ENCODE measurements at places on chromosomes 6 and 20.

- DNase-seq = no peak
Observed at GRCh38 chr20:61113731-61114130, 138.3 kb upstream of the CDH4 start.

DNA sequence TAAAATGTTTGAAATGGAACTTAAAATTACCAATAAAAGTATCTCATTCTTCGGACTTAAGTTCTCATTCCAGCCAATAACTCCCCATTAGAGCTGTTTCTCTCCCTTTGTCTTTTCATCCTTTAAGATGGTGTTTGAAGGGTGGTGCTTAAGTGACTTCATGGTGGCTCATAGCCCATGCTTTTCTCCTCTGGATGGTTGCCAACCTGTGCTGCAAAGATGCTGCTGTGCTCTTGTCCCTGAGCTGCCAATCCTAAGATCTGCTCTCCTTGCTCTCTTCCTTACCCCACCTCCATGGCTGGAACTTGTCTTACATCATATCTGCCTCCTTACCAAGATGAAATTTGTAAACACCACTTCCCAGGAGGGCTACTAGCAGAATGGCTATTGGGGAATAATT, 31.6 kb upstream of the PNRC1 start:
- no peak for DNase-seq

GRCh38 chr6:157585274-157586087, 204.5 kb downstream of the ZDHHC14 start:
- no peak for DNase-seq

DNA sequence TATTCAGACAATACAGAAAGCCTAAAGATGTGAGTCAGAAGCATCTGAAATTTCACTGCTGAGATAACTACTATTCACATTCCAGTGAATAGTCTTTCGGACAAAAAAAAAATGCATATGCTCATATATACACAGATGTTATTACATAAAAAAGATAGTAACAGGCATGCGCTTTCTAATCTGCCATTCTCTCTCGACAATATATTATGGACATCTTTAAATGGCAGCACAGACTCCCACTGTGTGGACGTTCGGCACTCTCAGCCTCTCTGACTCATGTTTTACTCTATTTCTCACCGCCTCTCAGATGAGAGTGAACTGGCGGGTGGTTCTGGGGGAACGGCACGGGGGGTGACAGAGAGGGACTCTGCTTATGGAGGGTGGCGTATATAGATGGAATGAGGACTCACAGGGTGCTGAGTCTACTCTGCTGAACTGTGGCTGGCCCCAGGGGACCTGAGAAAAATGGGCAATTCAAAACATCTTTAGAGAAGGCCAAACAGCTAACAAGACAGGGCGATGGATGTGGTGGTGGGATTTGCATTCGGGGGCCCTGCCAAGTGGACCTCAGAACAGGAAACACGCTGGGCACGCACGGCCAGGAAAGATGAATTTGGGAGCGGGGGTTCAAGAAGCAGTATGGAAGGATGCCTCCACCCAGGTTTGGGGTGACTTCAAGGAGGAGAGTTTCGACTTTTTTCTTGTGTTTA, 68.9 kb downstream of the MDGA1 start:
- no peak for DNase-seq

- no peak for DNase-seq
Observed at GRCh38 chr20:433300-433975, 25.3 kb downstream of the RBCK1 start.

DNA sequence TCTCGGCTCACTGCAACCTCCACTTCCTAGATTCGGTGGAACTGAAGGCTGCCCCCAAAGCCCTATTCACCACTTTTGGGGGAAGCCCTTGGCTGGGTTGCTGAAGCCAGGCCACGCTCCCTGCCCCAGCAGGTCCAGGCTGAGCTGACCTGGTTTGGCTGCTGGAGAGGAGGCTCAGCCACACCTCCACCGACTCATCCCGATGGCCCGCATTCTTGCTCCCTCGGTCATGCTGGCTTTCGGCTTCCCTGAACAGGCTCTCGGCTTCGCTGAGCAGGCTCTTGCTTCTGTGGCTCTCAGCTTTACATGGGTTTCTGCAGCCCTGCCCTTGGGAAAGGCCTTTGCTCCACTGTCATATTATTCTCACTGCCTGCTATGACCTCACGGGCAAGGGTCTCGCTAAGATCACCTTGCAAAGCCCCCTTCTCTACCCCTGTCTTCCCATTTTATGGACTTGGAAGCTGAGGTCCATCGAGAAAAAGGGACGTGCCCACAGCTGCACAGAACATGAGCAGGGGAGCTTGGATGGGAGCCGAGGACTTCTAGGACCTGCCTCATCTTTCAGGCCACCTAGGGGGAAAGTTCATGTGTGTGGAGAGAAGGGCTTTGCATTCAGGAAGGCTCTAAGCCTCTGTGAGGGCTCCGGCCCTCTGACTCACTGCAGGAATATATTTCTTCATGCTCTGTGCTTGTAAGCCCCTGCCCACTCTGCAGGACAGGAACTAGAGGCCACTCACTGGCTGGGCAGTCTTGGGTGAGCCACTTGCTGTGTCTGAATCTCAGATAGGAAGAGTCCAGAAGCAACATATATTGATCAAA, 15.6 kb downstream of the ARHGAP40 start:
- DNase-seq = no peak

GRCh38 chr20:13213335-13213734, 7.7 kb upstream of the ISM1 start:
- DNase-seq = no peak

GRCh38 chr6:29602564-29603361, 17.8 kb downstream of the OR2H2 start:
- peak; percentile 16 for DNase-seq

GRCh38 chr6:81889377-81890053, 137.0 kb upstream of the TENT5A start:
- DNase-seq = no peak

DNA sequence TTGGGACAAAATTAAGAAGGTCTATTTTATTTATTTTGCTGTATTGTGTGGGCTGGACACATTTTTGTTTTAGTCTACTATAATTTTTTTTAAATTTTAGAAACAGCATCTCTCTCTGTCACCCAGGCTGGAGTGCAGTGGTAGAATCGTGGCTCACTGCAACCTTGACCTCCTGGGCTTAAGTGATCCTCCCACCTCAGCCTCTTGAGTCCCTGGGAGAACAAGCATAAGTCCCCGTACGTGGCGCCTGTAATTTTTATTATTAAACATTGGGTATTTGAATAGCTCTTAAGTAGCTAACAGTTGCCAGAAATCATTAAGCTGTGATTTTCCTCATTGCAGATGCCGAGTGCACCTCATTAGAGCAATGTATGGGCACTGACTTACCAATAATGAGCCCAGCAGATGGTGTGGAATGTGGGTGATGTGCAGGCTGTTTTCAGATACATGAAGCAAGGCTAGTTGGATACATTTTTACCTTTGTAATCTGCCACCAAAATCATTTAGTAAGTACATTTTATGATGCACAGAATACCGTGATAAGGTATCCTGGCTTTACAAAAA, 10.3 kb upstream of the MAS1 start:
- DNase-seq = no peak

DNA sequence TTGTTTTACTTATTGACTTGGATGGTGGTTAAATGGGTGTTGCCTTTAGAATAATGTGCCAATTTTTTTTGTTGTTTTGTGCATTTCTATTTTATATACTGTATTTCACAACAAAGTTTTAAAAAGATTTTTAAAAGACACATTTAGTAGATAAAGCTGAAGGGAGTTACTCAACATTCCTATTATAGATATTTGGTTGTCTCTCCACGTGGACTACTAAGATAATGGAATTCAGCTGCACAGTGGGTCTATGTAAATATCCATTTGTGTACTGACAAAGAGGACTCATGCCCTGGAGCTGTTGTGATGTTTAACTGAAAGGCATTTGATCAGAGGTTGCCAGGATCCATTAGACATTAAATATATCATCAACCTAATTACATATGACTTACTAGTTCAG, 23.2 kb upstream of the FAM135A start:
- DNase-seq = peak; percentile 78

DNA sequence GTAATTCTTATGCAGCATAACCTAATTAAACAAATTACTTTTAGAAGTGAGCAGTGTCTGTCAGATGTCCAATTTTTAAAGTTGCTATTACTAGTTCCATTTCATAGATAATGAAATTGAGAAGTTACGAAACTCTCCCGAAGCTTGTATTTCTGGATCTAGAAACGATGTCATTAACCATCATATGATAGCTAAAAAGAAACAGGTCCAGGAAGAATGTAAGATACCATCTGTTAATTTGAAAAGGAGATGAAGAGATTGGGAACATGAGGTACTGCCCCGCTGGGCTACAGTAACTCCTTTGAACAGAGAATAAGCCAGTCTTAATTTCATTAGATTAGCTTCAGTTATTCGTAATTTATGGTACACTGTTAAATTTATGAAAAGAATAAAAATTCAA, 47.5 kb upstream of the TMX4 start:
- DNase-seq = no peak

GRCh38 chr20:21715193-21715881, 9.9 kb downstream of the PAX1 start:
- DNase-seq = no peak

GRCh38 chr20:21713901-21714296, 8.4 kb downstream of the PAX1 start:
- DNase-seq = no peak
